ENCODE measurements at places on chromosomes 4 and X. TPM values are rescaled to one million over a fixed set of nuclear protein-coding genes. Genes with fewer than 3 reads are reported as not detected.

Gene STK32B
- polyA plus RNA-seq = 0.41 TPM

Gene GK2
- polyA plus RNA-seq = not detected

Gene RAB40AL
- not detected for polyA plus RNA-seq

Gene IGSF1
- polyA plus RNA-seq = 0.30 TPM

Gene TRIML2
- polyA plus RNA-seq = not detected

Gene FDCSP
- 0.24 TPM for polyA plus RNA-seq

Gene NUDT9
- polyA plus RNA-seq = 27.9 TPM

Gene ASMT
- not detected for polyA plus RNA-seq

Gene PRRG1
- 5.4 TPM for polyA plus RNA-seq

Gene GRPEL1
- polyA plus RNA-seq = 53.8 TPM

Gene TRO
- 4.3 TPM for polyA plus RNA-seq

Gene SERPINA7
- polyA plus RNA-seq = not detected

Gene IL13RA2
- polyA plus RNA-seq = 0.82 TPM
